ENCODE measurements at places on chromosomes 12 and 14.

GRCh38 chr14:58354808-58355207 is 40.9 kb upstream of the TOMM20L start:
- no peak for DNase-seq

GRCh38 chr12:116384691-116385485 is 107.4 kb upstream of the MED13L start:
- peak; percentile 78 for DNase-seq

DNA sequence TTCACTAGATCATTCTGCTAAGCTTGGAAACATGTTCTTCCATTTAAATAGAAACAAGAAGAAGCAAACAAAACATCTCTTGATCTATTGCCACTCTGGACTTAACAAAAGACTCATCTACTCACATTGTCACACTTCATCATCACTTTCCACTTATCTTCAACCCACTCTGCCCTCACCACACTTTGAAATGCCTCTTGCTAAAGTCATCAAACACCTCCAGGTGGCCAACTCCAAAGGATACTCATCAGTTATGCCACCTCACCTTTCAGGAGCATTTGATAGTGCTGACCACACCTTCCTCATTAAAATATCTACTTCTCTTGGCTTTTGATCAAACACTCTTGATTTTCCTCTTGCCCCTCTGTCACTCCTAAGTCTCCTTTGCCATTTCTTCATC is 7.2 kb downstream of the EFCAB11 start:
- DNase-seq, result no peak

GRCh38 chr12:39369756-39370155 is 73.2 kb downstream of the KIF21A start:
- DNase-seq, result no peak

- DNase-seq, result no peak
Observed at GRCh38 chr14:68966872-68967301, 12.2 kb downstream of the ACTN1 start.

GRCh38 chr12:10140001-10140400 is 10.0 kb upstream of the CLEC7A start:
- peak; percentile 87 for DNase-seq

GRCh38 chr14:50020799-50021198 is 95.6 kb downstream of the VCPKMT start:
- no peak for DNase-seq

DNA sequence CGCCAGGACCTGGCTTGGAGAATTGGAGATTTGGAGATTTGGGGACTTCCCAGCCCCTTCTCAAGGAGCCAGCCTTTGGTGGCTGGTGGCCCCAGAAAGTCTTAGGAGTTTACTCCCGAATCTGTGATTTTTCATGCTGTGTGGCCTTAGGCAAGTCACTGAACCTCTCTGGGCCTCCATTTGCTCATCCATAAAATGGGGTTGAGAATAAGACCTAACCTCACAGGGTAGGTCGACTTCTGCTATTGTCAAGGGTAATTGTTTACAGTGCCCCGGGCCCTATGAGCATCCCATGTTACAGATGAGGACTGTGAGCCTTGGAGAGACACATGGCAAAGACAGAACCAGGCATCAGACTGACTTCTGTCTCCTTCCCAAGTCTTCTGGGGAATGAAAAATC is 16.2 kb upstream of the TMEM119 start:
- no peak for DNase-seq

- peak; percentile 62 for DNase-seq
Observed at GRCh38 chr14:73245480-73246325, 8.4 kb downstream of the PAPLN start.

DNA sequence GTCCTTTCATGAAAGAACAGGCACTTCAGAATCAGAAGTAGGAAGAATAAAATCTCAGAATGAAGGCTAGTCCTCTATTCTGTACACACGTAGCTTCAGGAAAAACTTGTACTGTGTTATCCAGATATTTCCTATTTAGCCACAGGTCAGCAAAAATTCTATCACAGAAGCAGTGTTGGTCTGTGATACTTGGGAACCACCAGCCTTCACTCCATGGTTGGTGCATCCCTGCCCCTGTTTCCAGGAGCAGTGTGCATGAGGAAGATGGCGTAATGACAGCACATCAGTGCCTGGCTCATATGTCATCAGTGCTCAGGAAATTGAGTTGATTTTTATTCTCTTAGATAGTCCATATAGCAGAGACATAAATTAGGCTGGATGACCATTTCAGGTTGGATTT is 87.7 kb downstream of the SAMD4A start:
- DNase-seq, result peak; percentile 88

DNA sequence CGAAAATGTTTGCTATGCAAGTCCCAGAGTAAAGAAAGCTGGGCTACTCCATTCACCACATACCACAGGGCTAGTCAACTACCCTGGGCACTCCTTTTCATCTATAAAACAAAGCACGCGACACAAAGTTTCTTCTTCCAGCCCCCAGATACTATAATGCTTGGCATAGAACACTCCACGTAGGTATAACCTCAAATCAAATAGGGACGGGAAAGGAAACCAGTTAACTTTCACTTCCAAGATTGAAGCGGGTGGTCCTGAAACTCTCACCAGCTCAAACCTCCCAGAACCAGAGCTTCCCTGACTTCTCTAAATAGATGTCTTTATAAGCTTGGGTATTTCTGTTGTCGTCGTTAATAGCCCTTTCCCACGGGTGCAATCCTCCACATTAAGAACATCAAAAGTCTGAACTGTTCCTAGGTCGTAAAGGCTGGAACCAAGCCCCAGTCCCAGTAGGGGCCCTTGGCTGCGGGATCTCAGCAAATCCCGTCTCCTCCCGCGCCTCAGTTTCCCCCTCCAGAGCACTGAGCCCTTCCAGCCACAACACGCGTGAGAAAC is 647 bp downstream of the LGMN start:
- no peak for DNase-seq

DNA sequence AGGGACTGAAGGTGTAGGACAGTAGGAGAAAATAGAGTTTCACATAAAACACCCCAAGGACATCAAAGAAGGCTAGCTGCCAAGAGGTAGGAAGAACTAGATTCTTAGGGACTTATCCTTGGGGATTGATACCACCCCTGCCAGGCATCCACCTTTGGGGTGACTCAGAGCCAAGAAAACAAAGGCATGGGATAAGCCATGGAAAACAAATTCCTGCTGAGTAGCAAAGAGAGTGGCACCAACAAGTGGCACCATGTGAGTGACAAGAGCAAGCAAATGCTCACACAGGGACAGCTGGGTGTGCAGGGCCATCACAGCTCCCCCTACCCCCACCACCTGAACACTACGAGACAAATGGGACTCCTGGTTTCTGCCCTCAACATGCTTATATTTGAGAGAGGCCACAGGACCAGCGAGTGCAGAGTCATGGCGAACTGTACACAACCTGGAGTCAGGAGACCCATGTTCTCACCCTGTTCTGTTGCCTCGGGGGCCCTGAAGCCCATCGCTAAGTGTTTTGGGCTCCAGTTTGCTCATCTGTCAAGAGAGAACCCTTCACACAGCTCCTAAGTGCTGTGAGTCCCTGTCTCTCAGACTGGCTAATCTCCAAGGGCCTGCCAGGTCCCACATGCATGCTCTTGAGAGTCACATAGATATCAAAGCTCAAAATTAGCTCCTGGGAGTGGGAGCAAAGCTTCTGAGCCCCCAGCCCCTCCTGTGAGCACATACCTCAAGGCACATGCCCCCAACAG is 91.9 kb downstream of the DPF3 start:
- no peak for DNase-seq

- no peak for DNase-seq
Observed at GRCh38 chr14:65413739-65414045, 1.2 kb downstream of the FUT8 start.

DNA sequence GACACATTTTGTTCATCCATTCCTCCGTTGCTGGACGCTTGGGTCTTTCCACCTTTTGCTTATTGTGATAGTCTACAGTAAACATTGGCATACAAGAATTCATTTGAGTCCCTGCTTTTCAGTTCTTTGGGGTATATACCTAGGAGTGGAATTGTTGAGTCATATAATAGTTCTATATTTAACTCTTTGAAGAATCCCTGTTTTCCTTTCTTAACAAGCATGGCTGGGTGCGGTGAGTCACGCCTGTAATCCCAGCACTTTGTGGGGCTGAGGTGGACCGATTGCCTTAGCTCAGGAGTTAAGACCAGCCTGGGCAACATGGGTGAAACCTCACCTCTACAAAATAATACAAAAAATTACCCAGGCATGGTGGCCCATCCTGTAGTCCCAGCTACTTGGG is 75.4 kb downstream of the CCDC92 start:
- DNase-seq, result no peak

- peak; percentile 89 for DNase-seq
Observed at GRCh38 chr12:89073027-89073398, 279.3 kb downstream of the DUSP6 start.

GRCh38 chr12:27335364-27336281 is 3.0 kb downstream of the BMAL2 start:
- DNase-seq, result no peak

GRCh38 chr12:54749191-54749818 is 101.1 kb upstream of the DCD start:
- DNase-seq, result peak; percentile 61

DNA sequence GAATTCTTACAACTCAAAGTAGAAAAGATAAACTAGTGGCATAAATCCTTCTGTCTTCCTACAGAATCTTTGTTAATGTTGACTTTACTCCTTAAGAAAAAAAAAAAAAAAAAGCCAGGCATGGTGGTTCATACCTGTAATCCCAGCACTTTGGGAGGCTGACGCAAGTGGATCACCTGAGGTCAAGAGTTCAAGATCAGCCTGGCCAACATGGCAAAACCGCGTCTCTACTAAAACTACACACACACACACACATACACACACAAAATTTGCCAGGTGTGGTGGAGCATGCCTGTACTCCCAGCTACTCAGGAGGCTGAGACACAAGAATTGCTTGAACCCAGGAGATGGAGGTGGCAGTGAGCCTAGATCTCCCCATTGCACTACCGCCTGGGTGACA is 17.7 kb upstream of the SPTSSA start:
- no peak for DNase-seq

- DNase-seq, result no peak
Observed at GRCh38 chr12:94230357-94230905, 82.1 kb downstream of the PLXNC1 start.

DNA sequence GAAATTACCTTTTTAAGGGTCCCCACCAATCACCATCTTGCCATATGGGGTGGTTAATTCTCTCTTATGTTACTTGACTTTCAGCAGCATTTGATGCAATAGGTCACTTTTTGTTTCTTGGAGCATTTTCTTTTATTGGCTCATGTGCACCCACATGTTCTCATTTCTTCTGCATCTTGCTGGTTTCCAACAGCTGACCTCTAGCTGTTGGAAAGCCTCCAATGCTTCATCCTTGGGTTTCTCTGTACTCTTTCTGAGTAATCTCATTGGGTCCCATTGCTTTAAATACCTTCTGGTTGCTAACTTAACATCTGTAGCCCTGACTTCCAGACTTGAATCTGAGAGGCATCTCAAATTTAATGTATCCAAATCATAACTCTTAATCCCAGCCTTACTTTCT is 116.8 kb downstream of the CRADD start:
- no peak for DNase-seq

- DNase-seq, result no peak
Observed at GRCh38 chr12:49549735-49550692, 11.2 kb downstream of the KCNH3 start.

- peak; percentile 75 for DNase-seq
Observed at GRCh38 chr12:57008178-57008577, 1.8 kb upstream of the ZBTB39 start.

GRCh38 chr14:64963611-64964010 is 8.5 kb downstream of the RAB15 start:
- no peak for DNase-seq

- peak; percentile 21 for DNase-seq
Observed at GRCh38 chr12:32545413-32545980, 133.6 kb upstream of the DNM1L start.

GRCh38 chr12:11886339-11886738 is 184.4 kb upstream of the BCL2L14 start:
- no peak for DNase-seq

GRCh38 chr12:56229082-56229481 is 769 bp upstream of the SLC39A5 start:
- DNase-seq, result no peak

- no peak for DNase-seq
Observed at GRCh38 chr12:88445705-88446394, 134.4 kb downstream of the KITLG start.

DNA sequence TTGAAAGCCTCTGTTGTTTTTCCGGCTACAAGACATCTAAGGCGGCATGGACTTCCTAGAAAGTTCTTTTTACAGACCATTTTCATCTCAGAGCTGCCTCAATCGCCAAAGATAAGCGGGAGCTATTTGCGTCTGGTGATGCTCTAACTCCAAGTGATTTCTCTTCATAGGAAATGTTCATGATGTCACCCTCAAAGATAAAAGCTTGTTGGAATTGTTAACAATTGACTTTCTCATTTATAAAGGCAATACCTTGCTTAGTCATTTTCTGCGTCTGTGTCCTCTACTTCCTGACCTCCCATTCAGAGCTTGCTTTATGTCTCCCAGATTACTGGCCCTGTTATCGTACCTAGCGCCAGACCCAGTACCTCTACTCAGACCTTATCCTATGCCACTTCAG is 259.0 kb upstream of the G2E3 start:
- peak; percentile 25 for DNase-seq
